NCI-H446 treated with DMSO at 0.1 percent for 48 hours (cell line): ENCODE measurements at places on chromosomes 7 and 10.

DNA sequence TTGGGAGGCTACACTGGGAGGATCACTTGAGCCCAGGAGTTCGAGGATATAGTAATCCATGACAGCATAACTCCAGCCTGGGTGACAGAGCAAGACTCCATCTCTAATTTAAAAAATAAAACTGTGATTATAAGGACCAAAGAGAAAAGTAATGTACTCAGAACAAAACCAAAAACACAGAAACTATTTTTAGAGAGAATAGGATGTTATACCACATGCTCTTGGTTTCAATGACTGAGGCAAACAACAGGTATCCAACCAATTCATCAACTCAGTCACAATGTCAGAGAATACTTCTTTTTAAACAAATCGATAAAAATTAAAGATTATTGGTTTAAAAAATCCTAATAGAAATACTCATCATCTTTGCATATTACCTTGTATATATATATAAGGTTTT lies 186.7 kb downstream of the TPK1 start:
- no peak for DNase-seq

DNA sequence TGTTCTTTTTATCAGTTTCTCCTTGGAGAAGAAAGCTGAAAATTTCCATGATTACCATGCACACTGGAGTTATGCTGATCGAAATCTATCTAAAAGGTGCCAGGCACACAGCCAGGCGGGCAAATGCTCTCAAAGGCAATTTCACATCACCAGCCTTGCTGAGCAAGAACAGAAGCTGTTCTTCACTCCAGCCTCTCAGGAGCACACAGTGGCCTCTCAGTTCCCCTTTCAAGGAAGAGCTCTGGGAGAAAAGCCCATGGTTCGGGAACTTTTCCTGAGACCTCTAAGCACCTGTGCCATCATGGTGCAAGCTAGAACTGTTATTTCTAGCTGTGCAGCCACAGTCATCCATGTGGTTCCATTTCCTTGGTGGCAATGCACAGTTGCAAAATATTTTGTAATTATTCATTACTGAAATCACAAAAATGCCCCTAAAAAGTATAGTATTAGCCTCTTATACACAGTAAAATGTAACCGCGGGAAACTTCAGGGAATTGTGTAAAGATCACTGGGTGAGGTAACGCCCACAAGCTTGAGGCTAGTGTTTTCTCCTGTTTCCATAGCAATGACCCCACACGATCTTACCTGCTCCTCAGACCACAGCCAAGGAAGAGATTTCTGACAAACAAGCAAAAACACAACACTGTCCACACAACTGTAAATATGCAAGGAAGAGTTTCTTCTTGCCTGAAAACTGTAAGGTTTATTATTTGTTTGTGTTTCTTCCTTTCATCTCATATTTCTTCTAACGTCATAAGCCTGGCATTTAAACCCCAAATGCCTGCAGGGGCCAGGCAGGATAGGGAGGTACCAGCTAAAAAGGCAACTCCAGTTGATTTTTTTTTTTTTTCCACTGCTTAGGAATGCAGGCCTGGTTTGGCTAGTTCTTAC lies 121.2 kb downstream of the FAM107B start:
- no peak for DNase-seq

DNA sequence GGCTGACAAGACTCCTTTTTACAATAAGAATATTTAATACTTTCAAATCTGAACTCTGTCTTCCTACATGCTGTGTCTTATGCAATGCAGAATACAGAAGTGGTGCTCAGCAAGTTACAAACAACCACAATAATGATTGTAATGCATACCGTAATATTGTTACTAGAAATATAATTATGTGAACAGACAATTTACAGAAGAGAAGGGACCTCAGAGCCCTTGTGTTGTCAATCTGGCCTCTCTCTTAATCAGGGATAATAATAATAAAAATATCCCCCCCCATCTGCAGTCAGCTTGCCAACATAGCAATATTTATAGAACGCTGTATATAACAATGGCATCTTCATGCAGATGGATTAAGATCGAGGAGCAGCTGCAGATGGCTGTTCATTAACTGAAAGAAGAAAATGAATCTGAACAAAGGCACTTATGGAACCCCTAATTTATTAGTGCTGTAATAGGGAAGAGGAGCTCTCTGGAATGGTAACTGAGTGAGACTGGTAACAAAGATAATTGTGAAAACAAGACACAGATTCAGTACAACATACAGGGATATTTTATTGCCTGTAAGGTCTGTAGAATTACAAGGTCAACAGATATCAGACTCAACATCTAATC lies 106.3 kb downstream of the TMEM26 start:
- DNase-seq, result no peak

GRCh38 chr7:155373359-155374273 lies 75.9 kb downstream of the INSIG1 start:
- no peak for DNase-seq

- DNase-seq, result no peak
Observed at GRCh38 chr7:98420966-98421612, 20.2 kb upstream of the BAIAP2L1 start.

DNA sequence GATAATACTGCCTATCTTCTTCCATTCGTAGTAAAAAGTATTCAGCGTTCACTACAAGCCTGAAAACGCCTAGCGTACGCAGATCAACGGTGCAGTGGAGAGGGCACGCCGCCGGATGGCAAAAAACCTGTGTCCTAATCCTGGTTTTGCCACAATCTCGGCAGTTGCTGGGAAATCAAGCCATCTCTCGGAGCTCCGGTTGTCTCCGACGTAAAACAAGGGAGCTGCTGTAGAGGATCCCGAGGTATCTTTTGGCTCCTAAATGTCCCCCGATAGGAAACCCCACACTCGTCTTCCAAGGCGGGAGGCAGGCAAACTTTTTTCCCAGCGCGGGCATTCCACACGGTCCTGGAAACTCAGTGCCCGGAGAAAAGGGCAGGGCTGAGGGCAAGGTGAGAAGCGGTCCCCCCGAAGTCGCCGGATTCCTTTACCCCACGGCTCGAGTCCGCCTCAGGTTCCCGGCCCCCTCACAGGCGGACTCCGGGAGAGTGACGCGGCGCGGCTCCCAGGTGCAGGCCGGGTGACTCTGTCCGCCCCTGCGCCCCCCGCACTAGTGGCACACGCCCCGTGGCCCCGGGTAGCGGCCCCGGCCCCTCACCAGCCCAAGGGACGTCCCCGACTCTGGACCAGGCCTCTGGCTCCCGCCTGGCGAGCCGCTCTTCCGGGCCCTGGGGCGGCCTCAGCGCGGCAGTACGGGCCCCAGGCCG lies 649 bp downstream of the IDE start:
- DNase-seq, result no peak

DNA sequence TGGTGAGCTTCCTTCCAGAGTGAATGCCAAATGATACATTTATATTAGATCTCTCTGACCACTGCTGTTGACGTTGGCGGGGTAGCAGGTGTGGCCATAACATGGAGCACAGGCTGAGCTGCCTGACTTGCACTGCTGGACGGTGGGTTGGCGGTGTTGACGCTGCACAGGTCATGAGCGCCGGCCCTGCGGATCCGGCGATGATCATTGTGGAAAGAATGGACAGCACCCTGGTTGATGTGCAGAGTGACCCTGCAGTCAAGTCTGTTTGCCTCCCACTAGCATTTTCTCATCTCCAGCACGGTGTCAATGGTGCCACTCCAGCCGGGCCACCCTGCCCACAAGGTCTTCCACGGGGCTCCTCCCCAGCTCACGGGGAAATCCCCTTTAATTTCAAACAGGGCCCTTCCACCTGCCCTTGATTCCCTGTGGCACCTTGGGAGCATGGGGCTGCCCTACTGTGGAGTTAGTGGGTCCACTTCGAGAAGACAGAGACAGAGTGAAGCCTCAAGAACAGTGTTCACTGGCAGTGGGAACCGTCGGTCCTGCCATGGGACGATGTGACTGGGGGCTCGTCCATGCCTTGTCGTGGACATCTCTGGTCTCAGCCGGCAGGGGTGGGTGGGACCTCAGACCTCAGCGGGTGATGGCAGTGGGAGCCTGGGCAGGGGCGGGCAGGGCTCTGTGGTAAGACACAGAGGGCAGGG lies 613.5 kb downstream of the PTPRN2 start:
- no peak for DNase-seq

GRCh38 chr7:75878769-75879611 lies at the start of gene RHBDD2:
Gene RHBDD2, plus strand, starts transcription at chr7:75879034. Its CDS starts 49 bp downstream, at chr7:75879083.
- peak; percentile 42 for DNase-seq

DNA sequence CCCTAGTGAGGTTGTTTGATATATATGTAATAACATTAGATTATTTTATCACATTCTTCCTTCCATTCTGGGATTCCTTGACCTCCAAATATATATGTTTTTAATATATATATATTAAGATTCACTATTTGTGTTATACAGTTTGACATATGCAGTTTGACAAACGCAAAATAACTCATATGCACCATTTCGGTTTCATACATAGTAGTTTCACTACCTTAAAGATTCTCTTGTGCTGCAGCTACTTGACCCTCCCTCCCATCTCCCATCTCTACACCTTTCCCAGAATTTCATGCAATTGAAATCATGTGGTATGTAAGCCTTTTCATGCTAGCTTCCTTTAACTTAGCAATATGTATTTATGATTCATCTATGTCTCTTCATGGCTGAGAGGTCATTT lies 1244.4 kb downstream of the SORCS3 start:
- DNase-seq, result no peak

DNA sequence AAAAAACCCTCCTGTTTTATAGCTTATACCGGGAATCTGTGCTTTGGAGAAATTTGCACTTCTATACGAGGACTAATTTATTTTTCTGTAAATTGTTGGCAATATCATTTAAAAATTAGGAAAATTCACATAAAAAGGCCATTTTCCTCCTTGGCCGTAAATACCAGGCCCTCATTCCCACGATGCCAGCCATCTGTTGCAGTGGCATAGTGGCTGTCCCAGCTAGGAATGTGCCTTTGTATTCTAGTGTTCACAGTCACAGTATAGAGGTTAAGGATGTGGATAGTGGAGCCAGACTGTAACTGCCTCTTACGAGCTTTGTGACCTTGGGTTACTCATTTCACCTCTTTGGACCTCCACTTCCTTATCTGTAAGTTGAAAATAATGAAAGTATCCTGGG lies 312.5 kb downstream of the GPR158 start:
- no peak for DNase-seq

- no peak for DNase-seq
Observed at GRCh38 chr7:39950473-39951225, 593 bp downstream of the CDK13 start.

GRCh38 chr7:34657632-34658268 lies at the start of gene NPSR1:
Gene NPSR1, plus strand, starts transcription at chr7:34658218. Its CDS starts 195 bp downstream, at chr7:34658413.
- DNase-seq, result no peak

GRCh38 chr10:10846504-10846900 lies 171.2 kb upstream of the CELF2 start:
- no peak for DNase-seq

DNA sequence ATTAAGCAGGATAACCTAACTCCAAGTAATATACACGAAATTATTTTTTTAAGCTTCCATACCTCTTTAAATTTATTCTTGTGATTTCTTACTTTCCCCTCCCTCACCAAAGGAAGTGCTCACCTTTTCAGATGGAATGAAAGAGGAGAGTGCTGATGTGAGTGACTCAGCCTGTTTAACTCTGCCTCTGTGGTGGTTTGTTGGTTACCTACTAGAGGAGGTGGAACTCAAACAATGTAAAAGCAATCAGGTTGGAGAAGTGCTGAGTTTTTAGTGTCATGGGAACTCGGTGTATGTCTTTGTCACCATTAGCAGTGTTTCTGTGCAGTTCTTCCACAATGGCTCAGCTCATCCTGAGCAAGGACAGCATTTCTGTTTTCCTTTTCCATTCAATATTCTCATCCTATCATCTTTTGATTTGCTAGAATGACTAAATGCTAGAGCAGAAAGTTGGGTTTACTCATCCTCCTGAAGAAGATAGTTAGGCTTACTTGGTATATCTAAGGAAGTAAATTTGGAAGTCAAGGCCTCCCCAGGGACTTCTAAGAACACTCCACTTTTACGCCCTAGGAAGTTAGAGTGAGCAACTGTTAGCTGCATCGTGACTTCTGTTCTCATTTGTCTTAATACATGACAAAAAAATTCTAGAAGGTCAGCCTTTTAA lies 6.0 kb downstream of the ADD3 start:
- DNase-seq, result no peak

GRCh38 chr7:44914992-44915607 lies 29.8 kb upstream of the PURB start:
- DNase-seq, result no peak

- no peak for DNase-seq
Observed at GRCh38 chr7:95758187-95758586, 14.2 kb upstream of the DYNC1I1 start.

- DNase-seq, result no peak
Observed at GRCh38 chr10:28569506-28570159, 36.7 kb downstream of the WAC start.

DNA sequence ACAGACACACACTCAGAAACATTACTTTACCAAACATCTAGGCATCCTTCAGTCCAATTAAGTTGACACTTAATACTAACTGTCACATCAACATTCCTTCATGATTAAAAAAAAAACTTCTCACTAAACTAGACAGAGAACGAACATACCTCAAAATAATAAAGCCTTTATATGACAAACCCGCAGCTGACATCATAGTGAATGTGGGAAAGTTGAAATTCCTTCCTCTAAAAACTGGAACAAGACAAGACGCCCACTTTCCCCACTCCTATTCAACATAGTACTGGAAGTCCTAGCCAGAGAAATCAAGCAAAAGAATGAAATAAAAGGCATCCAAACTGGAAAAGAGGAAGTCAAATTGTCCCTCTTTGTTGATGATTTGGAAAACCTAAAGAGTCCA lies 96.9 kb upstream of the PPP1R9A start:
- no peak for DNase-seq

DNA sequence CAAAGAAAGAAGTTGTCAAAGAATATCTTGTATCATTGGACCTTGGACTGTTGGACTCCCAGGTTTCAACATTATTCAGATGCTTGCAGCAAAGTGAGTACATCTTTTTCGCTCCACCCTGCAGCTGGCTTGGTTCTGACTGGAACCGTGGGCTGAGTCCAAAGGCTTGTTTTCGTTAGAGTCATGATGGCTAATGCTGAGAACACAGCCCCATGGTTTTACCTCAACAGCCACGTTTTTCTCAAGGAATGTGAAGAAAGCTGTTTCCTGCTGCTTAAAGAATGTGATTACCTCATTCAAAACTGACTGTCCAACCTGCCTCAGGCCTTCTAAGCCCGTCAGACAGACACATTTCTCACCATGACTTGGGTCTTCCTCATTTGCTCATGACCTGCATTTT lies 69.5 kb downstream of the STEAP1B start:
- DNase-seq, result no peak

- peak; percentile 86 for DNase-seq
Observed at GRCh38 chr10:48287417-48288391, 13.2 kb upstream of the FRMPD2 start.
